Activated naive CD4-positive, alpha-beta T cell treated with anti-CD3 and anti-CD28 coated beads for 36 hours (primary cell): ENCODE measurements at places on chromosomes 5 and 9.

DNA sequence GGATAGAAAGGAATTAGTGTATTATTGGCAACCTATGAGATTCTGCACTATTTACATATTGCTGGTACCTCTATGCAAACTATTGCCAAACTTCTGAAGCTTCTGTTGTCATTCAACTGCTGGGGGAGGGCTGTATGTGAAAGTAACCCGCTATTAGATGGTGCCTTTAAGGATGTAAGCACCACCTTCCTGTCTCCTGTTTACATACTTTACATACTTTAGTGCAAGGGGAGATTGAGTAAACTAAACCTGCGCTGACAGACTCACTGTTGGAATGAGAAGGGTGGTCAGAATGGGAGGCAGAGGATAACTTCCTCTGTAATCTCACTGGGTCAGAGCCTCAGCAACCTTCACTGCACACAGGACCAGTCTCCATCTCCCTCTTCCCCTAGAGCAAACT, 123.8 kb downstream of the NR3C1 start:
- no peak for DNase-seq

- DNase-seq: no peak
Observed at GRCh38 chr5:164934039-164934438, 1428.6 kb downstream of the MAT2B start.

GRCh38 chr9:82680179-82680935, 382.6 kb downstream of the RASEF start:
- no peak for DNase-seq

DNA sequence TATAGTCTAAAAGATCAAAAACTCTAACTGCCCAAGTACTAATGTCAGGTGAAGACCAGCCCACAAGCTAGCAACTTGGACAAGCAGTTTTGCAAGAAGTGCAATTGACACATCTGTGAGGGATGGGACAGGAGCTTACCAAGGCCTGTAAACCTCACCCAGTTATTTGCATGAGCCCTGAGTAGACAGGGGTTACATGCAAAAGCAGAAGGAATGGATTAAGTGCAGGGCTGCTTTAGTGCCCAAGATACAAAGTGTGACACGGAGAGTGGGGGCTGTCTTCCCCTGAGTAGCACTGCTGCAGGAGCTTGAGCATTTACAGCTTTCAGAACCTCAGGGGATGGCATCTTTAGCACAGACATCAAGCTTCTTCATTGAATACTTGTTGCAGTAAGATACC, 286.7 kb downstream of the ELAVL2 start:
- no peak for DNase-seq

GRCh38 chr9:16767366-16767765, 103.1 kb downstream of the BNC2 start:
- DNase-seq: no peak

DNA sequence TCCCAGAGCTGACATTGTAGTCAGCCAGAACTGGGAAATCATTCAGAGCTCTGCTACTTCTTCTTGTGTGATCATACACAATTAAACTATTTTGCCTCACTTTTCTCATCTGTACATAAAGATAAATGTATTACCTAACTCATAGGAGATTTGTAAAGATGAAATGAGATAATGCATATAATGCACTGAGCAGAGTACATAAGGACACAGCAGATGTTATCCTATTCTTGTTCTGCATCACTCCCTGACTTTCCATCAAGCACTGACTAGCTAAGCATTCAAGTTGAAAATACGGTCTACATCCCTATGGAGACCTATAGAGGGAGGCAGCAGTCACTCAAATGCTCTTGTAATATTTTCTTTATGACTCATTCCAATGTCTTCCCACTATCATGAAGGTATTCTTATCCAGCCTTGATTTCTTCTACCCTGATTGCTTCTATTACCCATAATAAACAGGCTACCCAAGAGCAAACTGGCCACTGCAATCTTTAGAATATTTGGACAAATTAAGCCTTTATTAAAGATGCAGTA, 16.3 kb upstream of the PRR16 start:
- no peak for DNase-seq

DNA sequence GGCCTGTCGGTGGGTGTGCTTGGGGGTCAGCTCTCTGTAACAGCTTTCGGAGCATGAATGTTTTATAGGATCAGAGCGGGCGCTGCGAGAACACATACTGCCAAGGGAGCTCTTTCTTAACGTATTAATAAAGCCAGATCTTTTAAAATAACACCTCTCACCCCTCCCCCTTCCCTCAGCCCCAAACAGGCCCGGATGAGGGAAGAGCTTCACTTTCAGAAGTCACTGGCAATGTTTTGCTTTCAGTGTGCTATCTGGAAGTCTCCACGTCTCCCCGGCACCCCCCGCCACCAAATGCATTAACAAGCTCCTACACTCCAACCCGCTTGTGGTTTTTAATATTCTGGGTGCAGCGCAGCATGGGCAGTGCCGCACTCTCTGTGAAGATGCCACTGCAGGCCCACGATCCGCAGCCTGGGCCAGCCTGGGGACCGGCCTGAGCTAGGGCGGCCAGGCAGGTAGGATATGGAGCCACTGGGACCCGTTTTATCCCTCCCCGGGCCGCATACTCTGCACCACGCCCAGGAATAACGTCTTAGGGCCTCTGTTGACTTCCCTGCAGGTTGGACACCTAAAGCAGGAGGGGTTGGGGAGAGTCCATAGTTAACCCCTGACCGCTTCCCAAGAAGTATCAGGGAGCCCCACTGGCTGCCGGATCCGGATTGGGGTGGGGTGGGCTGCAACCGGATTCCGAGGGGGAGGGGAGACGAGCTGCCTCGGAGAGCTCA, 12.6 kb downstream of the NR2F1 start:
- no peak for DNase-seq

DNA sequence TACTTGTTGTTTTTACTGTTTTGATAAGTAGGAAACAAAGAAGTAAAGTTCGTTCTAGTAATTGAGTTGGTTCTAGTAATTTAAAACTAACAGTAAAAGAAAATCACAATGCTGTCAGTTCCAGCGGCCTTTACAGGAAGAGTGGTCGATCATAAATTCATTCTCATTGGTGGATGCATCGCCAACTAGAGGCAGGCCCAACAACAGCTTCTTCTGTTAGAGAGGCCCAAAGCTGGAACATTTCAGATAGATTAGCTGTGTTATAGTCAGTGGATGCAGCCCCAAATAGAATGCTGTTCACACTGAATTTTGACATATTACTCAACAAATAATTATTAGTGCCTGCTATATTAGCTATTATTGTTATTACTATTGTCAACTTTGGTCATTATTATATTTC, 80.8 kb downstream of the ARRDC3 start:
- no peak for DNase-seq

GRCh38 chr5:127958421-127959011, 125.0 kb upstream of the SLC12A2 start:
- DNase-seq: no peak

- DNase-seq: no peak
Observed at GRCh38 chr9:90556897-90557675, 85.5 kb downstream of the DIRAS2 start.

GRCh38 chr9:121199921-121200320, 1.7 kb downstream of the RAB14 start:
- DNase-seq: no peak

GRCh38 chr5:133119233-133119711, 67.5 kb downstream of the HSPA4 start:
- no peak for DNase-seq

DNA sequence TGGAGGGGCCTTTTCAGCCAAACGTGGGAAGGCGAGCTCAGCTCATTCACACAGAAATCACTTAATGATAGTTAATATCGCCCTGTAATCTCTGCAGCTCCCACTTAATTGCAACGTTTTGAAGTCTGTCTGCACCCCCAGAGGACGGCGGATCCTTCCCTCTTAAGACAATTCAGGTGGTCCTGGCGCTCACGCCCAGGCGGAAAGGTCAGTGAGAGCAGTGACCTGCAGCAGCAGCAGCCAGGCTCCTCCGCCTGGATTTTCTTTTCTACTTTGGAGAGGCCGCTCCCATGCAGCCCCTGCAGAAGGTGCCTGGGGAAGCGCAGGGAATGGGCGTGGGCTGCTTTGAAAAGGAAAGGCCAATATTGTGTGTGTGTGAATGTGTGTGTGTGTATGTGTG, 400.9 kb upstream of the IRX1 start:
- no peak for DNase-seq

DNA sequence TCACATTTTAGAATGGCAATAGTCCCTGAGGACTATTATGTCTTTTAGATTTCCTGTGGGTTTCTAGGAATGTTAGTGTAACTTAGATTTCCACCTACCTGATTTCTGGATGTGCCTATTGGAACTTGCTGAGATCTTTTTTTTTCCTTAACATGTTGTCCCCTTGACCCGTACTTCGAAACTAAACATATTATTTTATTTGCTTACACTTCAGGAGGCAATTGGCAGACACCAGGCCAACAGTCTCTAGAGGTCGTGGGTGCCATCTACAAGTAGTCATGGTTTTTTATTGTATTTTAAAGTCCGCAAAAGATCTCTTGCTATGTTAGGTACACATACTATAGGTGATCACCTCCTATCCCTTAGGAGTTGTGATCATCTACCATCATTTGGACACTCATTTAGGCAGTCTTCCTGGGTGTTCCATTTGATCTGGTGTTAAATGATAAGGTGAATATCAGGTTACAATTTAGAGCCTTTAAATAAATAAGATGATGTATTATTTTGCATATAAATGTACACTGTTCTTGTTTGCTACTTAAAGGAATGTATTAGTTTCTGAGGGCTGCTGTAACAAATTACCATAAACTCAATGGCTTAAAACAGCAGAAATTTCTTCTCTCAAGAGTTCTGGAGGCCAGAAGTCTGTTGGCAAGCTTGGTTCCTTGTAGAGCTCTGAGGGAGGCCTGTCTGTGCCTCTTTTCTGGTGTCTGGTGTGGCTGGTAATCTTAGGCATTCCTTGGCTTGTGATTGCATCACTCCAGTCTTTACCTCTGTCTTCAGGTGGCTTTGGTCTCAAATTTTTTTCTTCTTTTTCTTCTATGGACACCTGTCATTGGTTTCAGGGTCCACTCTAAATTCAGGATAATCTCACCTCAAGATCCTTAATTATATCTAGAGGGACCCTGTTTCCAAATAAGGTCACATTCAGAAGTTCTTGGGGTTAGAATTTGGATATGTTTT, 64.8 kb downstream of the ZCCHC7 start:
- DNase-seq: no peak

- DNase-seq: no peak
Observed at GRCh38 chr5:142572006-142572405, 113.9 kb downstream of the FGF1 start.

DNA sequence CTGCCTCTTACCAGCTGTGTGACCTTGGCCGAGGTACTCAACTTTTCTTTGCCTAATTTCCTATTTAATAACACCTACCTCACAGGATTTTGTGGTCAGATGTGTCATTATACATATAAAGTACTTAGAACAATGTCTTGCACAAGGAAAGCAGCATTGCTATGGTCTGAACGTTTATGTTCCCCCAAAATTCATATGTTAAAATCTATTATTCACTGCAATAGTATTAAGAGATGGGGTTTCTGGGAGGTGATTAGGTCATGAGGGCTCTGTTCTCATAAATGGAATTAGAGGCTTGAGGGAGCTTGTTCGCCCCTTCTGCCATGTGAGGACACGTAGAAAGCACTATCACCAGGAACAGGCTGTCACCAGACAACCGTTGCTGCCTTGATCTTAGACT, 10.9 kb upstream of the RNF145 start:
- DNase-seq: no peak

- DNase-seq: peak; percentile 96
Observed at GRCh38 chr9:133133681-133134387, 12.8 kb upstream of the RALGDS start.

GRCh38 chr9:75610246-75610645, 280.2 kb upstream of the PCSK5 start:
- DNase-seq: no peak

GRCh38 chr9:113966394-113966793, 90.3 kb downstream of the ZNF618 start:
- no peak for DNase-seq

DNA sequence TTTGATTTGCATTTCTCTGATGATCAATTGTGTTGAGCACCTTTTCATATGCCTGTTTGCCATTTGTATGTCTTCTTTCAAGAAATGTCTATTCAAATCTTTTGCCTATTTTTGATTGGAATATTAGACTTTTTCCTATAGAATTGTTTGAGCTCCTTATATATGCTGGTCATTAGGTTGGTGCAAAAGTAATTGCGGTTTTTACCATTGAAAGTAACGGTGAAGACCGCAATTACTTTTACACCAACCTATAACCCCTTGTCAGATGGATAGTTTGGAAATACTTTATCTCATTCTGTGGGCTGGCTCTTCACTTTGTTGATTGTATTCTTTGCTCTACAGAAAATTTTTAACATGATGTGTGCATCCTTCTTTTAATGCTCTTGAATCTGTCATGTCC, 113.2 kb upstream of the PRRC1 start:
- DNase-seq: no peak
